ENCODE measurements at places on chromosomes 13 and 19.

GRCh38 chr13:40121722-40122121 lies 466.3 kb downstream of the COG6 start:
- no peak for DNase-seq

DNA sequence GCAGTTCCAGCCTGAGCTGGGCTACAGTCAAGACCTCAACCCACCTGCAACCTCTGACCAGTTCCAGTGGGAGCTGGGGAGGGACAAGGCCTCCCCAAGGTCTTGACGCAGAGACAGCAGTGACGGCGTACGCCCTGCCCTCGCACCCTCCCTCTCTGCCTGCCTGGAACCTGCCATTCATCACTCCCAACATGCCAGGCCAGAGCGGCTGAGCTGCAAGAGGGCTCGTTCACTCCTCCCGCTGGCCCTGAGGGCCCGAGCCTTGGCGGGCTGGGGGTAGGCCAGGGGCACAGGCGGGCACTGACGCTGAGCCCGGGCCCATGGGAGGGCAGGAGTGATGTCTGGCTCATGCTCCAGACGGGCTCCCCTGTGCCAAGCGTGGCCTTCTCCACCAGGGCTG lies 8.2 kb downstream of the NDUFA11 start:
- no peak for DNase-seq

DNA sequence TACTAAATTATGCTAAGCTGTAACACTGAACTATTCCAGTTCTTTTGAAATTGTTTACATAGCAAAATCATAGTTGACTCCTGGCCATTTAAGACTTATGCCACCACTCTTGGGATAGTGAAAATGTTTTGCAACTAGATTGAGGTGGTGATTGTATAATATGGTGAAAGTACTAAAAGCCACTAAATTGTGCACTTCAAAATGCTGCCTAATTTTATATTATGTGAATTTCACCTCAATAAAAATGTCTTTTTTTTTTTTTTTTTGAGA lies 5.0 kb upstream of the SAE1 start:
- no peak for DNase-seq

GRCh38 chr19:1041835-1042685 lies 2.2 kb downstream of the ABCA7 start:
- no peak for DNase-seq

- DNase-seq = no peak
These were observed 349.0 kb downstream of the EFNB2 start for GRCh38 chr13:106186366-106187030.

DNA sequence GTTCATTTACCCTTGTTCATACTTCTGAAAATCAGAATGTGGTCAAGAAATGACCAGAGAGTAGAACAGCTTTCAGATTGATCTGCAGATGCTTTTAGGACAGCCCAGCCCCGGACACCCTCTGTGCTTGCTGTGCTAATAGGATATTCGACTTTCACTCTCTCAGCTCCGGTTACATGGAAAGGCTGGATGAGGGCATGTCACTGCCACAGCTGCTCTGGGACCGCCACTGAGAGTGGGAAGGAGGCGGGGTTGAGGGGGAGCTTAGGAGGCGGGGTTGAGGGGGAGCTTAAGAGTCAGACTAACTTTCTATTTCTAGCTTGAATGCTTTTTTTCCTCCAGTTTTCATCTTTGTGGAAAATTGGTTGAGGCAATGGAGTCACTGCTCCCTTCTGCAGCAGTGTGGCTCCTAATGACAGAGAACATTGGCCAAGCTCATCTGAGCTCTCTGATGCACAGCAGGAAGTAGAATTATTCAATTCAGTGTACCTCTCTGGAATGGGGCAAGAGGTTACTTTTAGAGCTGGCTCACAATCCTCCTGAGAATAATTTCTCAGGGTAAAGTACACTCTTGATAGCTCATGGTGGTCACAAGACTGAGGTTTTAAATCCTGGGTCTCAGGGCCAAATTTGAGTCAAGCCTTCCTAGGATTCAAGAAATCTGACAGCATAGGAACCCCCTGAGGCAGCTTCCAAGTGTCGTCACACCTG lies 74.6 kb upstream of the NPAS1 start:
- DNase-seq = no peak

DNA sequence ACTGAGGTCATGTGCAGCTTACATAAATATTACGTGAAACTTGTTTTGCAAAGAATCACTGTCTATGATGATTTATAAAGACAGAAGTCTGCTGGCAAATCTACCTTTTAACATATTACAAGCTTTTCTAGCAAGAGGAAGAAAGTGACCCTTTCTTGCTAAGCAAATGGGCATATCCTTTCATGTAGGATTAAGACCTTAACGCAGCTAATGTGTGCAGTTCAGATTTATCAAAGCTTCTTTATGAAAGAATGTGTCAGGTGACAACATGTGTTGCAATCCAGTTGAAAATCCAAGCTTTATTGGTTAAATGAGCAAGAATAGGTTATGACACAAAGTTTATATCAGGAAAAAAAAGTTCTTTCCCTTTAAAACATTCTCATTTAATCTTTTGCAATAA lies 115.6 kb upstream of the NBEA start:
- no peak for DNase-seq

DNA sequence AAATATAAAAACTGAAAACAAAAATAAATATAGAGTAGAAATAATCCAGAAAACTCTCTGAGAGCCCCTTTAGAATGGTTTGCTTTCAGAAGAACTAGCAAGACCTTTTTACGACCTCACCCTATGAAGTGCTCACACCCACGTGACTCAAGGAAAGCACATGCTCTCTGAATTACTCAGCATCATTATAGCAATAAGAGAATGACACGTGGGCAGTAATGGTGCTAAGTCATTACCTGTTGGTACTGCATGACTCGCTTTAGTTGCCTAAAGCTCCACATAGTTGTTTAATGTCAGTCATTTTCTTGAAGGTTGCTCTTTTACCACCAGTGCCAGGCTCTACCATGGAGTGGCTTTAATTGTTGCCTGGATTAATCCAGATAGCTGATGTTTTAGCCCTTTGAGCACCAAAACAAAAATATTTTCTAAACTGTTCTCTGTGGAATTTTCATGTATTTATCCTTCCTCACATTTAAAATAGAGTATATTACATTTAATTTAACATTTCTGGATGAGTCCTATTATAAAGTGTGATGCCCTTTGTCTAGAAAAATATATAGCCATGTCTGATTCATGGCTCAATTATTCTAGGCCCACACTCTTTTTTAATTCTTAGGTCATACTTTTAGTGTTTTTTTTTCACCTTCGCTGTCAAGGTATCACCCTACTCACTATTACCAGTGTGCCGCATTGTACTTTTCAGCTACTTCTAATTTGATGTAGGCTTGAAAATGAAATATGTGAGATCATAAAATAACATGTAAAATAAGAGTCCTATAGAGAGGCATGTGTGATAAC lies 56.8 kb downstream of the THSD1 start:
- DNase-seq = no peak

DNA sequence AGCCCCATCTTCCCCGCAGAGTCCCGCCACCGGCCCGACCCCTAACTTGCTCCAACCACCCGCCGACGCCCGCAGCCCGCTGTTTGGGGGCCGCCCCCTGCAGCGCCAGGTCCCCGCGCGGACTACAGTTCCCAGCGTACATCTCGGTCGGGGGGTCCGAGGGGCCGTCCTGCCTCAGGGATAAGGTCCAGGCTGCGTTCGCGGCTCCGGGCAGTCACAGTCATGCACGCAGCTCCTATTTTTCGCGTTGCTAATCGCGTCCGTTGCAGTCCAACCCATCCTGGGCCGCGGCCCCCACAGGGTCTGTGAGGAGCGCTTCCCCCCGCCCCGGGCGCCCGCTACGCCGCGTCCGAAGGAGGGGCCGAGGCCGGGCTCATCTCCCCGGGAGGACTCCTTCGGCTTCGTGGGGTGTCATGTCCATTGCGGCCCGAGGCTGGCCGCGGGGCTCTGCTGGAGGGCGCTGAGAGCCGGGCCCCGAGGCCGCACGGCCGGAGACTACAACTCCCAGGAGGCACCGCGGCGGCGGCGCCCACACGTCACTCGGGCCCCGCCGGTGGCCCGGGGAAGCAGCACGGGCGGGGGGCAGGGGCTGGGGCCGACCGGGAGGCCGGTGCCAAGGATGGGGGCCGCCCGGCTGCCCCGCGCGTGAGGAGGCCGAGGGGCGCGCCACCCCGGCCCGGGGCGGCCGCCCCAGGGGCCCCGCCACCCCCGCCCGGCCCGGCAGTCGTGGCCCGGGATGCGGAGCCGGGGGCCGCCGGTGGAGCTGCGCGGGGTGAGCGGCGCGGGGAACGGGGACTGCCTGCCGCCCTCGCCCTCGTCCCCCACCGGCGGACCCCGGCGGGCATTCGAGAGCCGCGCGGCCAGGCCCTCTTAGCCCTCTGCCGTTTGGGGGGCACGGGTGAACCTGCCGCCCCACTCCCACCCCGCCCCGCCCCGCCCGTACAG lies at the start of gene MAP3K10:
TSS of gene MAP3K10 (plus strand) at position 536 of the 945 bp plus-strand sequence. CDS start 606 bp downstream, outside the sequence.
- peak; percentile 55 for DNase-seq

DNA sequence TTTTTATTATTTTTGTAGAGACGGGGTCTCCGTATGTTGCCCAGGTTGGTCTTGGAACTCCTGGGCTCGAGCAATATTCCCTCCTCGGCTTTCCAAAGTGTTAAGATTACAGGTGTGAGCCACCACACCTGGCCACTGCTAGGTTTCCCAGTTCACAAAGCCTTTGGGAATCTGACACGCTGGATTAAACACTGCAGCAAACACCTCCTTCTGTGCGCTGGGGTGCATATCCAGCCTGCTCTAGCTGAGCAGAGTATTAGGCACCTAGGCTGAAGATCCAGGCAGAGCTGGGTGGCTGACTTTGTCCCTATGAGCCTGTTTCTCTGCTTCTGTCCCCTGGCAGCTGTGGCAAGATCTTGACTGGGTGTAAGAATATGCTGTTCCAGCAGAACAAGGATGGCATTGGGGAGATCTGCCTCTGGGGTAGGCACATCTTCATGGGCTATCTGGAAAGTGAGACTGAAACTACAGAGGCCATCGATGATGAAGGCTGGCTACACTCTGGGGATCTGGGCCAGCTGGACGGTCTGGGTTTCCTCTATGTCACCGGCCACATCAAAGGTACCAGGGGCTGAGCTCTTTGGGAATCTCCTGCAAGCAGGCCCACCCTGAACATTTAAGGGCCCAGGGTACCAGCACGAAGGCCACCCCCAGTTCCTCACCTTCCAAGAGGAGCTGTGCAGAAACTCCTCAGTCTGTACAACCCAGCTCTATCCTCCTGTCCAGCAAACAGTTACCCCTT lies 49.8 kb downstream of the ACSBG2 start:
- no peak for DNase-seq

DNA sequence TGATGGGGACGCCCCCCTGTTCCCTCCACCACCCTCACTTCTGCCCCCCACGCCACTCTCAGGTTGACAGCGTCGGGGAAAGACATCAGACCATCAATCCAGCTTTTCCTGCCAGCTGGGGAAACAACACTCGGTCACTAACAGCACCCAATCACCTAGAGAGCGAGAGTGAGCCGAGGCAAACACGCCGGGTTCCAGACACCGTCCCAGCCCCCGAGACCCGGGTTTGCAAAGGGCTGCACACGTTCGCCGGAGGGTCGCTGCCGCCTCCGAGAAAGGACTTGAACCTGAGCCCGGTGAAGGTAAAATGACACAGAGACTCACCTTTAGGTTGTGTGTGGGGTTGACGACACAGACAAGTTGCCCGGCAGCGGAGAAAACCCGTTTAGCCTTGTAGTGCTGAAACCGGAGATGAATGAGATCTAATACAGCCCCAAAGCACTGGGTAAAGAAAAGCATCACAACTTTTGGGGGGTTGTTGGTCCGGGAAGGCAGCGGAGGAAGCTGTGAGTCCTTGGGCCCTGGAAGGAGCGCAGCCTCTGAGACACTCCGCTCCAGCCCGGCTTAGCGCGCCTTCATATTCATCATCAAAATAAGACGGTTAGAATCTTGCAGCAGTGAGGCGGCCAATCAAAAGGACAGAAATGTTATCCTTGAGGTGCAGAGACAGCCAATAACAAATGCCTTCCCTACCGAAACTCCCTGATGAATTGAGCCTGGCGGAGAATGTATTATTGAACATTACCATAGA lies at the start of gene SIAH3:
TSS of gene SIAH3 (minus strand) at position 583 of the 751 bp plus-strand sequence. CDS start at position 459, 124 bp downstream.
- no peak for DNase-seq

DNA sequence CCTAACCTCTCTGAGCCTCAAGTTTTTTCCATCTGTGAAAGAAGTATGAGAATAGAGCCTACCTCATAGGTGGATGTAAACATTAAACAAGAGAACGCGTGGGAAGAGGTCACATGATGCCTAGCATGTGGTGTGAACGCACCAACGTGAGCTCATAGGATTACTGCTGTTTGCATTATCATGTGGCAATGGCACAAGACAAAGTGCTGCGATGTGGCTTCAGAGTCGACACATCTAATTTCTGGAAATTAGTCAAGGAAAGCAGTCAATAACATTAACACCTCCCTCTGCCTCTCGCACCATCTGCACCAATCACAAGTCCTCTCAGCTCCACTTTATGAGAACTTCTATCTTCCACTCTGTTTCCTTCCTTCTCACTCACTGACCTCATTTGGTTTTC lies 489.7 kb downstream of the COG6 start:
- no peak for DNase-seq

GRCh38 chr13:34587576-34587975 lies 354.5 kb upstream of the NBEA start:
- DNase-seq = no peak

DNA sequence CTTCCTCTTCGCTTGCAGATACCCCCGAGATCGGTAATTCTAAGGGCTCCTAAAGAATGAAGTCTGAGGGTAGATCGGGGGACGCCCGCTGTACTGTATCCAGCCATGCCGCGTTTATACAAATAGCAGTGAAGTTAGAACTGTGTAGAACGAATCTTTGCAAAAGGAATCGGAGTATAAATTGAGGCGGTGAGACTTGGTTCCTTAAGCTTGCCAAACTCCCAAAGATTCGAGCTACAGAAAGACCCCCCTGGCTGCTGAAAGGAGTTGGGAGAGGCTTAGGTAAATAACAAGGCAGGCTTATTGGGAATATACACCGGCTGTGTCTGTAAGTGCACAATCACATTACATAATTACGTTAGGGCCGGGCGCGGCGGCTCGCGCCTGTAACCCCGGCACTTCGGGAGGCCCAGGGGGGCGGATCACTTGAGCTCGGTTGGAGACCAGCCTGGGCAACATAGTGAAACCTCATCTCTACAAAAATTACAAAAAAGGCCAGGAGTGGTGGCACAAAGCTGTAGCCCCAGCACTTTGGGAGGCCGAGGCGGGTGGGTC lies 12.2 kb downstream of the TMEM160 start:
- no peak for DNase-seq

GRCh38 chr13:111119966-111120365 lies 4.9 kb downstream of the ARHGEF7 start:
- no peak for DNase-seq

DNA sequence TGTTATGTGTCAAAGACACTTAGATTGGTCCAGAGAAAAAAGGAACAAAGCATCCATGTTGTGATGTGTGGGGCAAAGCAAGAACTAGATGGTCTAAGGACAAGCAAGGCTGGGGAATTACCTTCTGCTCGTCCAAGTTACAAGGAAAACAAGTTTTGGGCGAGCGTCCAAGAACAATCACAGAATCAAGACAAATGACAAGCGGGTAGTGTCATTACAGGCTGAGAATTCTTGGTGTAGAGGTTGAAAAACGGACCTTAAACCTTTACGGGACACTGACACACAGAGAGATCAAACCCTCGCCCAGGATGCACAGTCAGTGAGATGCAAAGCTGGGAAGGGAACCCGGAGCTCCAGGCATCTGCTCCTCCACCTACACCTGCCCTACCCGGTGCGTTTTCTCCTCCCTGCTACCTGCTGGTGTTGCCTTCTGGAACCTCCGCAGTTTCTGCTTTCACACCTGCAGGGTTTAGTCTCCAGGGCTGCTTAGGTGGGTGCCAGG lies 515 bp upstream of the ZNF324B start:
- no peak for DNase-seq
